ENCODE measurements at places on chromosomes 1 and 21. TPM values are rescaled to one million over a fixed set of nuclear protein-coding genes. Genes with fewer than 3 reads are reported as not detected.

NID1 gene
- total RNA-seq: 0.08 TPM

HCRTR1 gene
- total RNA-seq: not detected

CHIA gene
- not detected for total RNA-seq

CHIT1 gene
- 0.21 TPM for total RNA-seq

HTR6 gene
- total RNA-seq: not detected

DNA sequence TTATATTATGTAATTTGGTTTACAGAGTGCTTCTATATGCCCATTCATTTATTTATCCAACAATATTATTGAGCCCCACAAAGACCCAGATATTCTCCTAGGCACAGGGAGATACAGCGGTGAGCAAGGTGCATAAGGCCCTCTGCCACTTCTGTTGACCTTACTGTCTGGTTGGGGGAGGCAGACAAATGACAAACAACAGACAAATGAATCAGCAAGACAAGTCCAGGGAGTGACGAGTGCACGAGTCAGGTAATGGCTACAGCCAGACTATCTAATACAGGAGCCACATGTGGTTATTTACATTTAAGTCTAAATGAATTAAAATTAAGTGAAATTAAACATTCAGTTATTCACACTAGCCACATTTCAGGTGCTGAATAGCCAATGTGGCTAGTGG, 22.0 kb upstream of the BCAR3 start:
- no peak for DNase-seq

VWA5B1 gene
- 0.31 TPM for total RNA-seq

- no peak for DNase-seq
Measured at GRCh38 chr1:69073176-69073575, 494.5 kb upstream of the LRRC7 start.

GRCh38 chr1:145997016-145997717, 788 bp upstream of the TXNIP start:
- DNase-seq: peak; percentile 56

DNA sequence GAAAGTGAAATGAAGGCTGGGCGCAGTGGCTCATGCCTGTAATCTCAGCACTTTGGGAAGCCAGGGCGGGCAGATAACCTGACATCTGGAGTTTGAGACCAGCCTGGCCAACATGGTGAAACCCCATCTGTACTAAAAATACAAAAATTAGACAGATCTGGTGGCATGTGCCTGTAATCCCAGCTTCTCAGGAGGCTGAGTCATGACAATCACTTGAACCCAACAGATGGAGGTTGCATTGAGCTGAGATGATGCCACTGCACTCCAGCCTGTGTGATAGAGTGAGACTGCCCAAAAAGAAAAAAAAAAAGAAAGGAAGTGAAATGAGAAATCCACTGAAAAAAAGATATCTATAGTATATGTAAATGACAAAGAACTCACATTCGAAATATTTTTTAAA, 439.9 kb downstream of the DISC1 start:
- no peak for DNase-seq

- no peak for DNase-seq
Measured at GRCh38 chr1:42004860-42005259, 86.1 kb upstream of the HIVEP3 start.

DNA sequence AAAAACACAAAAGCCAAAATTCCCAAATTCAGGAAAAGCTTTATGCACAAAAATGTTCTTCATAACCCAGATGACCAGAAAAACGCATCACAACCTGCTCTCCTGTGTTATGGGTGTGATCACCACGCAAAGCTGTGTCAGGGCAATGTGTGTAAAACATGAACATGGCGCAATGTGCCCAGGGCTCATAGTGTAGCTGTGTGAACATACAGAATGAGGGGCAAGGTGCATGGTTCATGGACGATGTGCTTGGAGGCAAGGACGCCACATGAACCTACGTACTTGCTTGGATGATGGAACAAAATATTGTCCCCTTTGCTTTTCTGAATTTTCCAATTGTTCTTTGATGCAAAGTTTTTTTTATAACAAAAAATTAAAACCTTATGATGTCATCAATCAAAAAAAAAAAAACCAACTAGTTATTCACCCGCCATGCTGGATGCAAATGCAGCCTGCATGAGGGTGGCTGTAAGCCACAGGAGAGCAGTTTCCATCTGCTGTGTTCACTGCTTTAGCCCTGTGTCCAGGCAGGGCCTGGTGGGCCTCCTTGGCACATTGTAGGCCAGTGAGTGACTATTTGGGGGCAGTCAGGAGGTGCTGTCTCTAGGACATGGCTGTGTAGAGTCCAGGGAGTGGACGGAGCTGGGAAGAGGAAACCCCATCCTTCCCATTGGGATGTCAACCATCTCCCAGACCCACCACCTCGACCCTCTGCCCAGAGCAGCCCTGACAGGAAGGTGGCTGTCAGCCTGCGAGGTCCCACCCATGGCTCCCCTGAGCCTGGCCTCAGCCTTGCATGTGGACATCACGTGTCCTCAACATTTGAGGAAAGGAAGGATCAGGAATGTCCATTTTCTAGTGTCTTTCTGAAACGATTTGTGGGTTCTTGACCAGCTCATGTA, 13.6 kb downstream of the KRTAP10-1 start:
- no peak for DNase-seq

DNA sequence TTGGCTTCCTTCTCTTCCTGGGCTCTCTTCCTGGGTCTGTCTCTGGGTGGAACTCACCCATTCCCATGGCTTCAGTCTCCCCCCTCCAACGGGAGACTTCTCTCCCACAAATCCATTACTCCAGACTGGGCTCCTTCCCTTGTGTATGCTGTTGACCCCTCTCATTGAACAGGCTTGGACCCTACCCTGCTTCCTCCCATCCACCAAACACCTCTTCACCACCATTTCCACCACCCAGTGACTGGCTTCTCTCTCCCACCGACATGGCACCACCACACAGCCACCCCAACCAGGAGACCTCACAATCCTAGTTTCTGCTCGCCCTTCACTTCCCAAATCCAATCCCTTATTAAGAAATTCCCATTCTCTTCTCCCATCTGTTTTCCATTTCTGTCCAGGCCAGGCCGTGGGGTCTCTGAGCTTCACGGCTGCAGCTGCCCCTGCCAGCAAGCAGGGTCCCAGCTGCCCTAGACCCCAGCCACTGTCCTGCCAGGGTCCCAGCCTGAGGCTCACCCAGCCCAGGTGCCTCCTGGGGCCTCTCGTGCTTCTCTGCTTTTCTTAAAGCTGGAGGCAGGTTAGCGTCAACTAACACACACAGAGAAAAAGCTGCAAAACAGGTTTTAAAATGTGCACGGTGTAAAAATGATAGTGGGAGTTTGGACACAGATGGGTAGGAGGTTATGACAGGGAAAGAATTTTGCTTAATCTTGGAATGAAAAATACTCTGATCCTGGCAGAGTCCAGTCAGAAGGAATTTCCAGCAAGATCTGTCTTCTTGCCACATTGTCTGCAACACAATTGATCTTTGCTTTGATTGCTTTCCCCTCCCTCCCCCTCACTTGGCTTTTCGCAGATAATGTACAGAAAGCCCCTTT, 383.8 kb upstream of the VAMP3 start:
- no peak for DNase-seq

DNA sequence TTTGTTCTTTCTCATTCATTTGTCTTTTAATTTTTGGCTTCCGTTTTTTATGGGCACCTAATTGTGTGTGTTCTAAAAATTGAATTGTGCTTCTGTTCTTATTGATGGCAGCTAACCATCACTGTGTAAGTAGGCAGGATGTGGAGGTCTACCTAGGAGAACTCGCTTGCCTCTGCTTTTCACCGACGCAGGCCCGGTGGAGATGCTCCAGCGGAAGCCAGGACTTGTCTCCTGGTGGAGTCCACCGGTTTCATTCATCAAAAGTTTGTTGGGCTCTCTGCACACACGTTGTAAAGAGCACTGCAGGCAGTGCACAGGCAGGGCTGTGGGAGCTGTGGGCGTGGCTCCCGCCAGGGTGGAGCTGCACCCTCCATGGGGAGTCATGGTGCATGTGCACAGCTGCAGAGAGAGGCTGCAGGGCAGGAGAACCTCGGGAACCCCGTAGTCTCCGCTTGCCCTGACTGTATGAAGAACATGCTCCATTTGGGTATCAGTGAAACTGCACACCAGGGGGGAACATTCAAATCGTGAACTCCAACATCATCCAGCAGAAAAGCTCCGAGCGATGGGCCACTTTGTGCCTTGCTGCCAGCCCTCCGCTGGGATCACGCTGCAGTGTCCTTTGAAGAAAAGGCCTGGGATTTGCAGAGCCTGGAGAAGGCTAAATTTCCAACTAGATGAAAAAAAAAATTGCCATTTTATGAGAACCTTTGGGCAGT, 6.0 kb upstream of the C1orf174 start:
- DNase-seq: no peak

GRCh38 chr1:171610385-171610784, 11.7 kb upstream of the MYOCOS start:
- no peak for DNase-seq

DNA sequence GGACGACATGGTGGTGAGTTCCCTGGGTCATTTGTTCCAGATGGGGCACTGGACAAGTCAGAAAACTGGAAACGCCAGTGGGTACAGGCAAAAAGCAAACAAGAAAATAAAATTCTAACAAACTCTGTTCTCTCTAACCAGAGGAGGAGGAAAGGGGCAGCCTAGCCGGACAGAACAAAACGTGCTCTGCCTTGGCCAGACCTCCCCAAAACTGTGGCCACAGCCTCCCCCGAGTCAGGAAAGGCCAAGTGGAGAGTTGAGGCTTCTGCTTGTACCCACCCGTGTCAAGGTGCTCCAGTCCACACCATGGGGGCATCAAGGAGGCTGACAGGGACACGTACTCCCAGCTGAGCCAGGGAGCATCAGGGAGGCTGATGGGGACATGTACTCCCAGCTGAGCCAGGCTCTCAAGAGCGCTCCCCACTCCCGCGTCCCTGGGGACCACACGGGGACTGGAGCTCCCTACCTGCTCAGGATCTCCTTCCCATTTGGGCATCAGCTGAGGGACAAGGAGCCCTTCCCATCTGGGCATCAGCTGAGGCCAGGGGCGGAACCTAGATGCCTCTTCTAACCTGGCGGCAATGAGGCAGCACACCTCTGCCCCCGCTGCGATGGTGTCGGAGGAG, 154.8 kb upstream of the COL6A1 start:
- DNase-seq: no peak

GRCh38 chr1:209266590-209267205, 316.8 kb upstream of the CAMK1G start:
- no peak for DNase-seq

DNA sequence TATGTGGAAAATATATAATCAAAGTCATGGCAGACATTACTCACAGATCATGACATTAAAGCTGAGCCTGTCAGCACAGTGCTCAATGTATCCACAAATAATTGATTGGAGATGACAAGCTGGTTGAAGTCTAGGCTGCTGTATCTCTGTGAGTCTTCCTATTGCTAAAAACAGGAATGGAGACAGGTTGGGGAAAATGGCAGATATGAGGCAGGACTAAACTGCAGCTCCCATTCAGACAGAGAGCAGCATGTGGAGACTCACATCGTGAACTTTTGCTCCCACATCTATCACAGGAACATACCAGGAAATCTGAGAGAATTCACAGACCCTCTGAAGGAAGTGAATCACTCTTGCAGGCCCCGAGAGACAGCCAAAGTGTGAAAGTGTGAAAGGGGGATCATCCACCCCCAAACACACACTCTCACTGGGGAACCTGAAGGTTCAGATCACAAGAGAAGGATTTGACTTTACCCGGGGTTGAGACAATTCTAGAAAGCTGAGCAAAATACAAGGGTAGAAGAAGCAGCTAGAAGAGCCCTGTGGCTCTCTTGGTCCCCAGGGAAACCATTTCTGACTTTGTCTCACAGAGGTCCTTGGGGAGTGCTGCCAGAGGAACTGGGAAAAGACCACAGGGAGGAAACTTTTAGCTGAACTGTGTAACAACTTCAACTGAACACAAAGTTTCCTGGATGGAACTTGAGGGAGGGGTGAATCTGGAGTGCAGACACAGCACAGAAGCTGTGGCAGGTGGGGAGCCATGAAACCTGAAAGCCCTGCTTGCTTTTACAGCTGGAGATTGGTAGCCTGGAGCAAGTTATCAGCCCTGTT, 173.4 kb downstream of the S1PR1 start:
- peak; percentile 22 for DNase-seq

DNA sequence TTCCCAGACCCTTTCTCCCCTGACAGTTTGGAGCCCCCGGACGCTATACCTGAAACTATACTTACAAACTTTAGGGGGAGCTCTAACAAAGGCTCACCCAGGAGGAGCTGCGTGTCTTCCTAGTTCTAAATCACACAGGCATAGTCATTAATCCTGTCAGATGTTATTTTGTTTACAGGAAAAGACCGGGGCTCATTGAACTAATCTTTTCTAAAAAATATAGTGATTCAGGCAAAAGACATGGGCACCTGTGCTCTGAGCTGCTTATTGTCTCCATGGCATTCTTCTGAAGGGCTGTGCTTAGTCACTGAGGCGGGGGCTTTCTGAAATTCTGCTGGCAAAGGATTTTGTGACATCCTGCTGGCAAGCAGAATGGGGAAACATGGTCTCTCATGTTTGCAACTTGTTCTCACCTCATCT, 1577.0 kb downstream of the NCAM2 start:
- no peak for DNase-seq
